ENCODE measurements at places on chromosomes 1 and 21.

- no peak for DNase-seq
Observed at GRCh38 chr1:8646996-8647395, 170.4 kb downstream of the RERE start.

DNA sequence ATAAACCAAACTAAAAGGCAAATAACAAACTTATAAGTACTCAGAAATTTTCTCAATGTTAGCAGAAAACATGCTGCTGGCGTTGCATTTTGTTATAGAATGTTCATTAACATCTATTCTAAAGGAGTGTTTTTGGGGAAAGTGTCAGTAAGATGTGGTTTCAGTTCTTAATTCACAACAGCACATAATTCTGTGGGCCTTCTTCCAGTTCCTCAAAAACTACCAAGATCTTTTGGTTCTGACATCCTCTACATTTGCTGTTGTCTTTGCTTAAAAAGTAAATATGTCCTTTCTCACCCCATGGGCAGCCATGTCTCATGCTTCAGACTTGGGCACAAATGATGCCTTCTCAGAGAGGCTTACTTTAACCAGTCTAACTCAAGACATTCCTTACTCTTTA is 152.5 kb downstream of the CDC7 start:
- no peak for DNase-seq

DNA sequence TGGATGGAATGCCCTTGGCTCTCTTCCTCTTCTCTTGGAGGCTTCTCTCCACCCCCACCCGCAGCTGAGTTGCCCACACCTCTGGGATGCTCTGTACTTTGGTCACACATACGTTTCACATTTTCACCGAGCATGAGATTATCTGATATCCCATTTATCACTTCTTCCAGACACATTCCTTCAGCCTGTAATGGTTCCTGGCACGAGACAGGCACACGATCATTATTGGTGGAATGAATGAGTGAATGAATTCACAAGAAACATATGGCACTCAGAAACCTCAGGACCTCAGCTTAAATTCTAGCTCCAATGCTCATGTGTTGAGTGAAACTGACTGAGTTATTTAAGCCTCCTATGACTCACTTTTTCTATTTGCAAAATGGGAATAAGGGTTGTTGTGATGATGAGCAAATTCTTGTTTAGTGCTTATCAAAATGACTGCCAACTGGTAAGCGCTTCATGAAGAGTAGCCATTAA is 242.7 kb upstream of the JUN start:
- DNase-seq, result peak; percentile 61

GRCh38 chr1:107668762-107669161 is 296.2 kb downstream of the VAV3 start:
- DNase-seq, result no peak

DNA sequence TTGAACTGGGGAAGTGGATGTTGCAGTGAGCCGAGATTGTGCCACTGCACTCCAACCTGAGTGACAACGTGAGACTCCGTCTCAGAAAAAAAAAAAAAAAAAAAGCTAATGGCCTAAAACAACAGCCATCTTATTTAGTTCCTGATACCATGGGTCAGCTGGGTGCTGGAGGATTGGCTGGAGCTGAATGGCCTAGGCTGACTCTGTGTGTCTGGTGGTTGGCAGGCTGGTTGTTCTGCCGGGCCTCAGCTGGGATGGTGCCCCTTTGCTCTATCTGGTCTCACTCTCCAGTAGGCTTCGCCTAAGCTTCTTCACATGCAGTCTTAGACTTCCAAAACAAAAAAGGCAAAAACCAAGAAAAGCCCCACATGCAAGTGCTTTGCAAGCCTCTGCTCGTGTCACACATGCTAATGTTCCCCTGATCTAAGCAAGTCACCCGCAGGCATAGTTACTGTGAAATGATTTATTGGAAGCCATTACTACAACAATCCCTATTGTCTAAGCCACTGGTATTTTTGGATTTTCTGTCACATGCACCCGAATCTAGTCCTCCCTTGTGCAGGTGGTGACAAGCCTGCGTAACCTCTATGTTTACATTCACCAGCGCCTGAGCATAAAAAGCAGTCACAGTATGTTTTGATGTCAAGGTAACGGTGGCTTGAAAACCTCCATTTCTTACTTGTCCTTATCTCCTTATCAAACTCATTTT is 39.6 kb upstream of the KANK4 start:
- DNase-seq, result no peak
